Activated naive CD8-positive, alpha-beta T cell treated with anti-CD3 and anti-CD28 coated beads, Interleukin-2, amount 50 U/mL, for 16 hours (primary cell): ENCODE measurements at places on chromosomes 5 and 9.
A peak's percentile ranks its signal among the peaks of the same experiment; 100 is the strongest.

GRCh38 chr5:62589504-62589903, 10.9 kb downstream of the LRRC70 start:
- DNase-seq, result no peak

- DNase-seq, result no peak
Measured at GRCh38 chr5:135997673-135998335, 31.0 kb upstream of the TGFBI start.

- DNase-seq, result no peak
Measured at GRCh38 chr9:98010445-98010844, 27.3 kb downstream of the ANP32B start.

DNA sequence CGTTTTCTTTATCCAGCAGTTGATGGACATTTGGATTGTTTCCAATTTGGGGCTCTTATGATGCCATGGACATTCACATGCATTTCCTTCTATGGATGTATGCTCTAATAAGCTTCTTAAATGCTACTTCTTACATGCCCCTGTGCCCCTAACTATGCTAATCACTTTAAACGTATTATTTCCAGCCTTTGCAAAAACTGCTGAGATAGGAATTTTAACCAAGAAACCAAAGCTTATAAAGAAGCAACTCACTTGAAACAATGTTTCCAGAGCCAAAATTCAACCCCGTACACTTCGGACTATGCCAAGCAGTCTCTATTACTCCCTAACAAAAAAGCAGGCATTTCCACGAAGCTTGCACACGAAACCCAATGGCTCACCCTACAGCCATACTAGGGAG, 545.6 kb upstream of the WWC1 start:
- DNase-seq, result no peak

GRCh38 chr9:89410641-89411350, 87.1 kb downstream of the SEMA4D start:
- peak; percentile 23 for DNase-seq

DNA sequence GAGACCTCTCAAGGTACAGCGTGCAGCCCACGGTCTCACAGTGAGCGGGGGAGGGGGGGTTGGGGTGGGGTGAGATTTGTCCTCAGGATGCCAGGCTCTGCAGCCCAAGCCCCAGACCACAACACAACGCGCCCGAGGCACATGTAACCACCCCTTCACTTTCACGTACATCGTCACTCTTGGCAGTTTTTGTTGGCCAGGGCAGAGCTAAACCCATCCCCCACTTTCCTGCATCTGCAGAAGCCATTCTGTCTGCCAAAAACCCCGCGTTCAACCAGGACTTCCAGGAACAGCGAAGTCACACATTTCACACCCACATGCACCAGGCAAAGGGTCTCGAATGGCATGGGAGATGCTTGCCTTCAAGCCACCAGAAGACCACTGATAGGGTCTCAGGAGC, 9.4 kb upstream of the SMIM23 start:
- DNase-seq, result no peak

DNA sequence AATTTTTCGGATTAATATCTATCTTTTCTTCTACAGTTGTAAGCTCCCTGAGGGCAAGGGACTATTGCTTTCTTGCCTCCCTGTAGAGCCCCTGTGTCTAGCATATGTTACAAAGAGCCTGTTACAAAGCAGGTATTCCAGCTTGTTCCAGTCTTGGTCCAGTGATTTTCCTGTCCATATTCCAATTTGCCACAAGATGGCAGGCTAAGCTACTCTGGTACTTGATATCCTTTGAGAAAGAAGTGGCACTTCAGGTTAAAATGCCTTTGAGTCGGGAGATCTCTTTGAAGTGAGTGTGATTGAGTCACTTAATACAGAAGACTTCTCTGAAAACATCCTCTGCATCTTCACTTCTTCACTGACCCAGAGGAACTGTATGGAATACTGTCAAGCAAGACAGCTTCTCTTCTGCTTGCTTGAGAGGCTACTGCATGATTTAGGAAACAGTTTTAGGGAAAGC, 24.5 kb downstream of the CAVIN4 start:
- DNase-seq, result no peak

- peak; percentile 13 for DNase-seq
Measured at GRCh38 chr9:109469646-109470358, 28.3 kb downstream of the PTPN3 start.

DNA sequence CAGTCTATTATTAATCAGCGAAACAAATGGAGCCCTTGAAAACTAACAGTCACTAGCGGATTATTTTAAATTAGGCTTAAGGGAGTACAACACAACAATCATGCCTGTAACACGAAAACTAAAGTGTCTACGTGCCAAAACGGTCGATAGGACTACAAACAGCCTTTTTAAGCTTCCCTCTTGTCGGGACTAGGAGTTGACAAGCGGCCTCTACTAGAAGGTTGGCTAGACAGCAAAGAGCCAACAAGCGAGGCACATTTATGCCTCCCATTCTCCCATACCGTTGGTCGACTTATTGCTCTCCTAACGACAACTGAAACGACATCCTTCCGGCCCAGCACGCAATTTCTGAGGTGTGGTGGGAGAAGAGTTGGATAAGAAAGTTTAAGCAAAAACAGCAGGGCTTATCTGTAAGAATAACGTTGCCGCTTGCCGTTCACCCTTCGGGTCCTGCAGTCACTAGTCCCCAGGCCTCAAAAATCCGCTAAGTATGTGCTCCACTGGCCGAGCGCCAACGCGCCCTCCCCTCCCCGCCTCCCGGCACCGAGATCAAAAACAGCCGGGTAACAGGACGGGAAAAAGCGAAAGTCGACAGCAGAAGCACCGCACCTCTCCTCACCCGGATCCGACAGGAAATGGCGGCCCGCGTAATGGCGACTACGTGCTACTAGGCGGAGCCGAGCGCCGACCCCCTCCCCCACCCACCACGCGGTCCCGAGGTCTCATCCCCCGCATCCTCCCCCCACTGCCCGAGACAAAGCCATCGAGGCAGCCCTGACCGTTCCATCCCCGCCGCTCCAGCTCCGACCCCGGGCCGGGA, 813 bp downstream of the HNRNPK start:
- DNase-seq, result peak; percentile 76

DNA sequence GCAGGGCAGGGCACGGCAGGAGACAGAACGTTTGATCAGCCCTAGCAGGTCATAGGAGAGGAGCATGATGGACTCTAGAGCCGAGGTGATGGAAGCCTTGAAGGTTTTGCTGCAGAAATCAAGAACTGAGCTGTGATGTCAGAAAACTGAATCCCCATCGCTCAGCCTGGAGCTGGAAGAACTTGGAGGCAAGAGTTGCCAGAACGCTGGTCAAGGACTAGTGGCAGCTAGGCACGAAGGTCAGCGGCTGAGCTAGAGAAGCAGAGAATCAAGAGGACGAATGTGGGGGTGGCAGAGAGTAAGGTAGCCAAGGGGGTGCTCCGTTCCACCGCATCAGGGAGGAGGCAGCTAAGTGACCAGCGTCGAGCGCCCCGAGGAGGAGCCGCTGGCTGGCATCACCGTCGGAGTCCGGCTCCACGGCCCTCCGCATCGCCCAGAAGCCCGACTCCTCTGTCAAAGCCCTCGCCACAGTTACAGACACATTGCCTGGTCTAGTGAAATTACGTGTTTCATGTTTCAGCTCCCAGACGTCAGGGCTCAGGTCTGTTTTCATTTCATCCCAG, 1.2 kb upstream of the GALNT10 start:
- no peak for DNase-seq

DNA sequence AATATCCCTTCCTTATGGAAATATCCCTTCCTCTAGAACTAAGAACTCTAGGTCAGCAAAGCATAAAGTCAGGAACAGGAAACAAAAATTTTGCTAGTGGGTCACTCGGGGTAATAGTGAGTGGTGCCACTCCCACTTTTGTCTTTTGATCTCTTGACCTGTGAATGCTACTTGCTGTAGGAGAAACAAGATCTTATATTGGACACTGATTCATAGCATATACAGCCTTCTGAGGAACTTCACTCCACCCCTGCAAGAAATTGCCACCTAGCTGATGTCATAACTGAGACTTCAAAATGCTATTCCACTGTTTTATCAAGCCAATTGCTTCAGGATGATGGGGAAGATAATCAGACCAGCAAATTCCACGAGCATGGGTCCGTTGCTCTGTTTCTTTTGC, 53.3 kb upstream of the PRSS3 start:
- no peak for DNase-seq

GRCh38 chr5:150131978-150132694, 23.5 kb downstream of the PDGFRB start:
- DNase-seq, result no peak

- no peak for DNase-seq
Measured at GRCh38 chr5:71938895-71939294, 168.4 kb upstream of the MAP1B start.

DNA sequence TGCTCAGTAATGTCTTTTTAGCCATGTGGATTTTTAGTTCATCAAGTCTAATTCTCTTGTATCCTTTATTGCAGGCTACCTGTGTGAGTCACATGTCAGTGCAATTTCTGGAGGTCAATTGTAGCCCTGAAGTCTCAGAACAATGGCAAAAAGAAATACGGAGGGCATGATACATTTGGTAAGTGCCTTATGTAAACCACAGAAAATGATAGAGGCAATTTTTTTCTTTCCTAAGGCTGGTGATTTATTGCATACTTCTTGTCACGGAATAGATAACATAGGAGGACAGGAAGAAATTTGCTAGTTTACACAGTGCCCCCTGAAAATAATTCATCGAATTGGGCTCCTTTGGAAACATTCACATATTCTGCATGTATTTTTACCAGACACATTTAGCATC, 235.9 kb downstream of the DMRTA1 start:
- DNase-seq, result no peak

DNA sequence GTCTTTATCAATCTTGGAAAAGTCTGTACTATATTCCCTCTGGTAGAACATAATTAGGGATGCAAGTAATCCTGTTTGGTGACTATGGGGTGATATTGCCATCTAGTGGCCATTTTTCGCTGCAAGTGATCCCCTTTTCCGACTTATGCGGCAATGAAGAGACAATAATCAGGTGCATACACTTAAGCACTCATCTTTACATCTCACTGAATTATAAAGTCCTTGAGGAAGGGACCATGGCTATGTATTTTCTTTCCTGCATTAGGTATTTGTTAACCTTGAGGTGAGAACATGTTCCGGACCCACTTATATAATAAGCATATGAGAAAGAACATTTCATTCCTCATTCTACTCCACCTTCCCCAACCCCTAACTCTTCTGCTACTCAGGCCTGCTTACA, 19.6 kb upstream of the LIX1 start:
- no peak for DNase-seq

GRCh38 chr9:128344931-128345605, 4.7 kb downstream of the SLC27A4 start:
- DNase-seq, result no peak

- DNase-seq, result no peak
Measured at GRCh38 chr9:38257626-38258215, 134.8 kb upstream of the ALDH1B1 start.

- DNase-seq, result no peak
Measured at GRCh38 chr9:88243736-88244135, 105.5 kb upstream of the SPATA31C2 start.

- no peak for DNase-seq
Measured at GRCh38 chr5:65105301-65105700, 336.6 kb downstream of the CWC27 start.

GRCh38 chr9:108057421-108058134, 568.0 kb upstream of the KLF4 start:
- no peak for DNase-seq

GRCh38 chr9:108225149-108225800, 630.5 kb downstream of the ACTL7B start:
- no peak for DNase-seq

DNA sequence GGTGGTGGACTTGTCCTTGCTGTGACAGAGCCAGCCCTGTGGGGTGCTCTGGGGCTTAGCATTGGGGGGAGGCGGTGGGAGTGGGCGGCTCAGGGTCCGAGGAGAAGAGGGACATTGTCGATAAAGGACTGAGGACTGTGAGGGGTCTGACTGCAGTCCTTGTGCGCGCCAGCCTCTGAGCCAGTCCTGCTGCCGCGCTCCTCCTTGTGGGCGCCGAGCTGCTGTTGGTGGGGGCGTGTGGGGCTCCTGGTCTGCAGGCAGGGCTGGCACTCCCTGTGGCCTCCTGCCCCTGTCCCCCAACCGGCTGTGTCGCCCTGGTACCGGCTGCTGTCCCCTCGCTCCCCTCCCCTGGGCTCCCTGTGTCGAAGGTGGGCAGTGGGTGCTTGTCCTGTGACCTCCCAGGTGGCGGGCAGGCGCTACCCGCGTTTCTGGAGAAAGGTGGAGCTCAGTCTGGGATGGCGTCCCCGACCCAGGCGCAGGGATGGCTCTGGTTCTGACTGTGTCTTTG, 6.9 kb downstream of the RNU6ATAC start:
- no peak for DNase-seq

DNA sequence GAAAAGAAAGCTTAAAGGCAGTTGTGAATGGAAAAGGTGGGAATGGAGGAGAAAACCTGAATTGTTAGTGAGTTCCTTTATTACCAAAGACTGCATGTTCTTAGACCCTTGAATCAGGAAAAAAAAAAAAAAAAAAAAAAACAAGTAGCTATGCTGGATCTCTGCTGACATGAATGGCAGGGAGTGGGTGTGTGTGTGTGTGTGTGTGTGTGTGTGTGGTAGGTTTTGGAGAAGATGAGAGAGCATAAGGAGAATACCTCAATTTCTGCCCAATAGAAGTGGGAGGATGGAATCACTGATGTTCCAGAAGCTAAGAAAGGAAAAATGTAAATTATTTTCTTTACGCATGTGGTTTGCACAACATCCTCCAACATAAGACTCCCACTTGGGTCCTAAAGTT, 25.5 kb upstream of the NR4A3 start:
- DNase-seq, result no peak

GRCh38 chr9:31848505-31849285, 535.7 kb upstream of the ACO1 start:
- DNase-seq, result no peak

DNA sequence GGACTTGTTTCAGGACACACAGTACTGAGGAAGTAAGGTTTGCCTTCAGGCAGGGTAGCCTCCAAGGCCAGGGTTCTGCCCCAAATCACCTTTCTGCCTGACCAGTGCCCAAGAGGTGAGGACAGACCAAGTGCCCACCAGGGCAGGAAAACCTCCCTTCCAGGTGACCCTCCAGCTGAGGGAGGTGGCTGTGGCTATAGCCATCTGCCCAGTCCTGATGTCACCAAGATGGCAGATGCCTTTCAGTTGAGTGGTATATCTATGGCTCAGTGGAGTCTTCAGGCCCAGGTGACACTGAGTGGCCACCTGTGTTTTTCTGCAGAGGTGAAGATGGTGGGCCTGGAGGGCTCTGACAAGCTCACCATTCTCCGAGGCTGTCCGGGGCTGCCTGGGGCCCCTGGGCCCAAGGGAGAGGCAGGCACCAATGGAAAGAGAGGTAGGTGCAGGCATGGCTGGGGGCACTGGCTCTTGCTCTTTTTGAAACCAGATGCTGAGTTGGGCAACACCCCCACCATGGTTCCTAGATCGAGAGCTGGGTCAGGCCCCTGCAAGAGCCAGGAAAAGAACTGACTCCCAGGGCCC, 1.7 kb downstream of the FCN2 start:
- no peak for DNase-seq
